ENCODE measurements at places on chromosomes 4 and X.

- no peak for DNase-seq
Measured at GRCh38 chrX:124475358-124475757, 129.0 kb downstream of the SH2D1A start.

GRCh38 chrX:118254611-118255010 is 91.3 kb upstream of the WDR44 start:
- no peak for DNase-seq

DNA sequence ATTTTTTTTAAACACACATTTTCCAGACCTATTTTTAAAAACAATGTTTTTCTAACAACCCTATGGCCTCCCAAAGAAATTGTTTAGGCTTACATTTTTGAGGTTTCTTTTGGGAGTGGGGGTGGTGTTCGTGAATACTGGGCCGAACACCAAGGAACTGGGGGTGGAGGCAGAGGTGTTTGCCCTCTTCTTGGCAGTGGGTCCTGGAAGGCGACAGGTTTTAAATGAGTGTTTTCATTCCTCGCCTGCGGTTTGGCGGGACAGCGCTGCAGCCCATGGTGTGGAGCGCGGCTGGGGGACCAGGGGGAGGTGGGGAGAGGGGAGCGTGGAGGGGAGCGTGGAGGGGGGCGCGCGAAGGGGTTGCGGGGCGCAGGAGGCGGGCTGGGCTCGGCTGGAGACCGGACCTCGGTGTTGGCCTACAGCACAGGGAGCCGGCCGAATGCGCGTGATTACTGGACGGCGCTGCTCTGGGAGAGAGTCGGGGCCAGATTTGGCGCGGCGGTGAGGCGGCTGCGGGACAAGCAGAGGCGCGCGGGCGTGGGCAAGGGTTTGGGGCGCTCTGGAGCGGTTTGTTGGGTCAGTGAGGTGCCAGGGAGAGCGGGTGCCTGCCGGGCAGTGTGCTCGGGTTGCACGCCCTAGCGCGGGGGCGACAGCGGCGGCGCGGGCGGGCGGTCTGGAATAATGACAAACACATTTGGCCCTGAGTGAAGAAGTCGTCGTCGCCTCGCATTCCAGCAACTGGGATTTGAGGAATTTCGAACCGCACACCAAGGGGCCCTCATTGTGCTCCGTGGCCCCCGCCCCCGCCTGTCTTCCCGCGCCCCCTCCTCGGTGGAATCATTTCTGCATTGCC is 764 bp downstream of the PDGFRA start:
- no peak for DNase-seq

- DNase-seq: no peak
Measured at GRCh38 chr4:101265816-101266172, 81.5 kb downstream of the PPP3CA start.

GRCh38 chrX:103211012-103211715 is 3.7 kb upstream of the BEX4 start:
- DNase-seq: no peak

DNA sequence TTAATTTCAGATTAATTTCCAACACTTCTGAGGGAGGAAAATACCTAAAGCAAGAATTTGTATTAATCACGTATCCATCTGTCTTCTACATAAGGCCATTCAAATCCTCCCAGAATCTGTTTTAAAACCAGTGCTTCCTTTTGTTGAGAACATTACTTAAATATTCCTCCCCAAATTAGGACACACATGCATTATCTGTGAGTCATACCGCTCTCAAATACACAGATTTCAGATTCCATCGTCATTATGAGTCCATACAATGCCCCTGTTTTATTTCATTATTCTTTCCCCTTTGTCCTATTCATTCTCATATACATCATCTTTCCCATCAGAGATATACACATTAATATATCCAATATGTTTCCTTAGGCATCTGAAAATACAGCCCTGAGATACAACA is 57.3 kb upstream of the PRSS12 start:
- no peak for DNase-seq

GRCh38 chr4:186592445-186592844 is 37.1 kb upstream of the MTNR1A start:
- DNase-seq: no peak

DNA sequence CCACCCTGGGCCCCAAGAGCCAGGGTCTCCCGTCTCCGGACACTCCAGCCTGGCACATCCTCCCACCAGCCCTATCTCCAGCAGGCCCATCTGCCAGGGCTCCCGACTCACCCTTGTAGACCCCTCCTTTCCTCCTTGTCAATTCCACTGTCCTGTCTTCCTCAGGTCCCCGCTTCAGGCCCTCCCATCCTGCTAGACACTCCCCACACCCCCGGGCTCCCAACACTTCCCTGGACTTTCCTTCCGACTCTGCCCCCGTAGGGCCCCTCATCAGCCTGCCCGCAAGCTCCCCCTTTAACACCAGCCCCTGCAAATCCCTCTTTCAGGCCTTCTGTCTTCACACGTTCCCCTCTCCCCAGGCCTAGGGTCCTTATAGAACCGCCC is 1.1 kb downstream of the PRAF2 start:
- DNase-seq: no peak

DNA sequence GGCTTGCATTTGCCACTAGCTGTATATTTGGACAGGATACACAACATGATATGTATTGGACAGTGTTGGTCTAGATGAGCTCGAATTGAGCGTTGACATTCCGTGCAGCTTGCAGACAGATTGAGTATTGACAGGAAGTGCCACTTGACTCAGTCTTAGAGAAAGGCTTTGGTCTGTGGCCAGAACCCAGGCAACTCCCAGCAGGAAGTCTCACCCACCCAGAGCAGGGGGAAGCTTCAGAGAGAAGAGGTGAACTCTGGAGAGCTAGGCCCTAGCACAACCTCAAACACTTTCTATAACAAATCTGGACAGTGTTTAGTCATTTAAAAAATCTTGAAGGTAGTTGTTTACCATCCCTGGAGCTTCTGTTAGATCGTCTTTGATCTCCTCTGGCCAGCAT is 280.5 kb downstream of the FBXW7 start:
- no peak for DNase-seq

DNA sequence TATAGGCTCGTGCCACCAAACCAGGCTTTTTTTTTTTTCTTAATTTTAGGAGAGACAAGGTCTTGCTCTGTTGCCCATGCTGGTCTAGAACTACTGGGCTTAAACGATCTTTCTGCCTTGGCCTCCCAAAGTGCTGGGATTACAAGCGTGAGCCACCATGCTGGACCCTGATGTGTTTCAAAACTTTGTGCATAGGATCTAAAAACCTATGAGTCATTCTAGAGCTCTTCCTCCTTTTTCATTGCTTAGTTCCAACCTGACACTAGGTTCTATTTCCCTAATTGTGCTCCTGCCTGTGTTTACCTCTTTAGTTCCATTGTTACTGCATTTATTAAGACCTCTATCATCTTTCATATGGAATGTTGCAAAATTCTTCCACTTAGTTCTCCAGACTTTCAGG is 57.3 kb downstream of the HPGD start:
- no peak for DNase-seq

- no peak for DNase-seq
Measured at GRCh38 chrX:63250253-63250868, 100.8 kb downstream of the SPIN4 start.
